ENCODE measurements at places on chromosomes 16 and 17.

DNA sequence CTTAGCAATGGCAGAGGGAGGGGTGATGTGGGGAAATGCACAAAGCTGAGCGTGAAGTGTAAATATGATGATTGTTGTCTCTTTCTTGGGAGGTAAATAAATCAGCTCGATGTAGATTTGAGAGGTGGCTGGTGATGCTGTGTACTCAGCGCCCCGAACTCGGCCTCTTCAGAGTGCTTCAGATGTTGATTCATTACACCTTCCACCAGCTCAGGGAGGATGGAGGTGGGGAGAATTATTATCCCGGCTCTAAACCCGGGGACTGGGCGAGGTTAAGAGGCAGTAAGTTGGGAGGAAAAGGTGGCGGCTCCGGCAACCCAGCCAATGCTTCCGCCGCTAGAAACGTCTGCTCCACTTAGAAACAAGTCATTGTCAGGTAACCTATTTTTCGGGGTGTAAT is 86.5 kb downstream of the RPA1 start:
- no peak for DNase-seq

GRCh38 chr16:23365602-23366240 is 63.6 kb downstream of the SCNN1B start:
- no peak for DNase-seq

- DNase-seq = no peak
Observed at GRCh38 chr16:30748634-30749445, 615 bp downstream of the PHKG2 start.

GRCh38 chr17:58507123-58507634 is 7.3 kb downstream of the MTMR4 start:
- no peak for DNase-seq

DNA sequence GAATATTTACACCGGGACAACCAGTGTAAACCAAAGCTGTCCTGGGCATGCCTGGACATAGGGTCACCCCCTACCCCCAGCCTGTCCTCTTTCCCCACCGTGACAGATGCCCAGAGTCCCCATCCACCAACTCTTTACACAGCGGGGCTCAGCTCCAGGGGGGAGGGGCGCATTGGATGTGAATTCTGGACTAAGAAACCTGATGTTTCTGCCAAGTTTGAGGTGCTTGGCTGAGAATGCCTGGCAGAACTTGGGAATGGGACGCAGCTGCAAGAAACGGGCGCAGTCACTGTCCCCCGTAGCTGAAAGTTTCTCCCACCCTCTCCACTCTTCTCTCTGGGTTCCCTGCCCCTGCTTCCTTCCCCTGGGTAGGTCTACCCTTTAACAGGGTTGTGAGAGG is 68.0 kb upstream of the CDC42EP4 start:
- no peak for DNase-seq

- DNase-seq = no peak
Observed at GRCh38 chr17:78147315-78147998, 1.3 kb downstream of the C17orf99 start.

GRCh38 chr17:36907407-36907806 is 29.9 kb upstream of the LHX1 start:
- DNase-seq = no peak

GRCh38 chr17:39462631-39463375 is 1.5 kb downstream of the CDK12 start:
- DNase-seq = no peak

GRCh38 chr17:18858567-18859245 is 775 bp downstream of the PRPSAP2 start:
- no peak for DNase-seq

GRCh38 chr17:19546289-19547065 is 12.8 kb downstream of the SLC47A1 start:
- no peak for DNase-seq

DNA sequence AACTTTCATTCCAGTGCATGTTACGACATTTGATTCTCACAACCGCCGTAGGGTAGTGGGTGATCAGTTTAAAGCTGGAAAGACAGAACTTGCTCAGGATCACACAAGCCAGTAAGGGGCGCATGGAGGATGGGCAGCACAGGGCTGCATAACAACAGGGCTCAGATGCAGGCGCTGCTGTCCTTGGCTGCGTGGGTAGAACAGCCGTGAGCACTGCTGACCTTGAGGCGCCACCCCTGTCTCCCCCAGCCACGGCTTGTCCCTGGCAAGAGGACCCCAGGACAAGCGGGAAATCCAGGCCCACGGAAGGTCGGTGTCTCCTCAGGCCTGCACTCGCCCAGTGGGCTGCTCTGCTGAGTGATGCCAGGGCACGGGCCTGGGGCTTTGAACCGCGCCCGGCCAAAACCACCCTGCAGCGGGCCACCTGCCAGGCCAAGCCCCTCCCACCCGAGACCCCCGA is 84.7 kb downstream of the LMF1 start:
- DNase-seq = no peak

DNA sequence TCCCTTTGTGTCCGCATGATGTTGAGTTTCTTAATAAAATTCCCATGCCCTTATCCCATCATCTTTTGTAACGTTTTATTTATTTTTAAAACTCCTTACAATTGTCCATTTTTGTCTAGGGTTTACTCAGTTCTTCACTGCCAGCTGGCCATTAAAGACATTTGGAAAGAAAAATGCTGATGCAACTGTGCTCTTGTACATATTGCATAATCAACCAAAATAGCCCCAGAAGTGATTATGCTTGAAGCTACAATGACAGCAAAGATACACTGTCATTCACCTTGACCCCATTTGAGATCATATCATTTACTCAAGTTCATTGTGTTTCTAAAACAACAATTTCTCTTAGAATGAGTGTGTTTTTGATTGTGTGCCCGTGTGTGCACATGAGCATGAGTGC is 1074.6 kb upstream of the RBFOX1 start:
- no peak for DNase-seq

- no peak for DNase-seq
Observed at GRCh38 chr16:11004973-11005610, 60.7 kb downstream of the CLEC16A start.

GRCh38 chr16:27174007-27174406 is 29.3 kb upstream of the KDM8 start:
- DNase-seq = peak; percentile 33

DNA sequence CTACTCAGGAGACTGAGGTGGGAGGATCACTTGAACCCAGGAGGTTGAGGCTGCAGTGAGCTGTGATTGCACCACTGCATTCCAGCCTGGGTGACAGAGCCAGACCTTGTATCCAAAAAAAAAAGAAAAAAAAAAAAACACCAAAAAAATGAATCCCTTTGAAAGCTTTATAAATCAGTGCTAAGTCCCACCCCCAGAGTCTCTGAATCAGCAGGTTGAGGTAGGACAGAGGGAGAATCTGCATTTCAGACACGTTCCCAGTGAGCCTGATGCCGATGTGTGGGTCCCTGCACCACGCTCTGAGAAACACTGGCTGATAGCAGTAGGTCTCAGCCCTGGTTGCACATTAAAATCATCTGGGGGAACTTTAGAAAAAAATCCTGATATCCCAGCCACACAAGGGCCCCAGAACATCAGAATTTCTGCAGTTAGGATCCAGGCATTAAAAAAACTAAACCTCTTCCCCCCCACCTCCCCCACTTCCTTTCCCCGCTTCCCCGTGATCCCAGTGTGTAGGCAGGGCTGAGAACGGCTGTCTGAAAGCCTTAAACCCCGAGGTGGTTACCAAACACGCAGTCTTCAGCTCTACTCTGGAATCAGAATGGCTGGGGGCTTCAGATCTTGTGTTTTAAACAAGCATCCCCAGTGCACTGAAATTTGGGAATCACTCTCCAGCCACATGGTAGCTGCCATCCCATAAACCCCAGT is 27.3 kb upstream of the GPRC5B start:
- DNase-seq = no peak

GRCh38 chr17:76500747-76501017 is 541 bp downstream of the RHBDF2 start:
- no peak for DNase-seq

DNA sequence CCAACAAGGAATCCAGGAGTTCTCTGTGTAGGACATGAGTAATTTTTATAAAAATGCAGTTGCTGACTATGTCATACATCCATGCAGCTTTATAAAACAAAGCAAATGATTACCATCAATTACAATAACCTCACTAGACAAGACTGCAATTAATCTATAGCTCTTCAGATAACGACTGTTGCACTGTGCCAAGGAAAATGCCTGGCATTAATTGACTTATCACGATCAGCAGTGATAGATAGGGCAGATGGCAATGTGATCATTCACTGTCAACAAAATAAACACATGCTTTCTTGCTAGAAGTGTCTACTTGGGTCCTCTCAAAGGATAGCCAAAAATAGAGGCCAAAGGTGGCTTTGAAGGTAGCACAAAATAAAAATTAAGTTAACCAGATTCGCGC is 415.0 kb downstream of the CA10 start:
- DNase-seq = no peak

GRCh38 chr17:47687748-47688147 is 6.2 kb upstream of the TBKBP1 start:
- no peak for DNase-seq

DNA sequence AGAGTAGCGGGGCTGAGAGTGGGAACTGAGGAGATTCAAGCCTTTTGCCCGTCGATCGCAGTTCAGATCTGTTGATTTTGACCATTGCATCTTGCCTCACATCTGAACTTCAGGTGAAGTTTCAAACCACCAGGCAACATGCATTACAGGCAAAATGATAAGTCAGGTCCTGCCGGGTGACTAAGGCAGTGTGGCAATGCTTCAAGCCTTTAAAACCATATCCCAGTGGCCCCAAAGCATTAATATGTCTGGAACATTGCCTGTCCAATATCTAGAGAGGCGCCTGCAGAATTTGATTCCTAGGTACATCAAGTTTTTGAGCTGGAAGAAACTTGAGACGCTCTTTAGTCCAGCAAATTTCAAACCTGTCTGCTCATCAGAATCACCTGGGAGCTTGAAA is 502.8 kb downstream of the MAF start:
- no peak for DNase-seq

DNA sequence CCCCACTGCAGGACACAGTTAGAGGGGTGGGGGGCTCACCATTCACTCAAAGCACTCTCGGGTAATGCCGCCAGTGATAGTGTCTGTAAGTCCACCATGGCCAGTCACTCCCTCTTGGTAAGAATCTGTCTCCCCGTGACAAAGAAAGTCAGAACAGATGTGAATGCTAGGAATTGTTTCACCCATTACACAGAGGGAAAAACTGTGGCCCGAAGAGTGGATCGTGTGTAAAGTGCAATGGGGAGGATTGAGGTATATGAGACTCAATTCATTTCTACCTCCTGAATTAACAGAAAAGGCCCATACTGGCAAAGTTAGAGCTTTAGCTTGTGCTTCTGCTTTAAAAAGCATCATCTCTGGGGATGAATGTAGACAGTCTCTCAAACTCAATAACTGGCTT is 17.5 kb upstream of the SLC6A2 start:
- DNase-seq = no peak

GRCh38 chr16:1991948-1992703 is 2.4 kb downstream of the SYNGR3 start:
- peak; percentile 97 for DNase-seq

GRCh38 chr16:49330562-49331201 is 42.9 kb upstream of the C16orf78 start:
- DNase-seq = no peak

DNA sequence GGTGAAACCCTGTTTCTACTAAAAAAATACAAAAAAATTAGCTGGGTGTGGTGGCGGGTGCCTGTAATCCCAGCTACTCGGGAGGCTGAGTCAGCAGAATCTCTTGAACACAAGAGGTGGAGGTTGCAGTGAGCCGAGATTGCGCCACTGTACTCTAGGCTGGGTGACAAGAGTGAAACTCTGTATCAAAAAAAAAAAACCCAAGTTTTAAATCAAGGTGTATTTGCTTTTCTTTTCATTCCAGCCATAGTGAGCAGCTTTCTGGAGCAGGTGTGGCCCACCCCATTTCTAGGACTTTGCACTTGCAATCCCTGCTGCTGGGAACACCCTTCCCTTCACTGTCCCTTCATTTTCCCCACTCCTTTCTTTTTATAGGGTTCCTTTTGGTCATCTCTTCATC is 28.8 kb downstream of the TMEM238L start:
- DNase-seq = no peak

- DNase-seq = no peak
Observed at GRCh38 chr16:64469906-64470702, 651.8 kb downstream of the CDH11 start.

DNA sequence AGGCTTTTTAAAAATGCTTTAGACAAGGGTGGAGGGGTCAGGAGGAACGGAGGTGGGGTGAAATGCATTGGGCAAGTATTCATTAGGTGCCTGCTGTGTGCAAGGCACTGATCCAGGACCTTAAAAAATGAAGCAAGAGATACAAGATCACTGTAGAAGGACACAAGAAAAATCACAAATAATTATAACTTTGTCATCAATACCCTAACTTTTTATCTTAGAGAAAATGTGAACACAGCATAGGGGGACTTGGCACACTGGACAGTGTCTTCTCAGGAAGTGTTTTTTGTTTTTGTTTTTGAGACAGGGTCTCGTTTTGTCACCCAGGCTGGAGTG is 7.0 kb downstream of the EPOP start:
- no peak for DNase-seq

DNA sequence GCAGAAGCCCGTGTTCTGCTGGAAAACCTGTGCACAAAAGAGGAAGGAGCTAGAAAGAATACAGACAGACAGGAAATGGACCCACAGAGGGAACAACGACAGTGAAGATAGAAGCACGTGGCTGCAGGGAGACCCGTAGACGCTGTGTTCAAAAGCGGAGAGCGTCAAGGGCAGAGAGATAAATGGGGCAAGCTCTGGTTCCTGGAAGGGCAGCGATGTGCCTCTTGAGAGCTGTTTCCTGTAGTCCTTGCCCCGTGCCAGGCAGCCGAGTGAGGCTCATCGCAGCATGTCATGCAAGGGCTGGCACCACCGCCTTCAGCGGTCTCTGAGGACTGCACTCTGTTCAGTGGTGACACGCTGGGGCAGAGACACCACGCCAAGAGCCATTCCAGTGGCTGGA is 43.6 kb upstream of the CACNG5 start:
- DNase-seq = no peak

DNA sequence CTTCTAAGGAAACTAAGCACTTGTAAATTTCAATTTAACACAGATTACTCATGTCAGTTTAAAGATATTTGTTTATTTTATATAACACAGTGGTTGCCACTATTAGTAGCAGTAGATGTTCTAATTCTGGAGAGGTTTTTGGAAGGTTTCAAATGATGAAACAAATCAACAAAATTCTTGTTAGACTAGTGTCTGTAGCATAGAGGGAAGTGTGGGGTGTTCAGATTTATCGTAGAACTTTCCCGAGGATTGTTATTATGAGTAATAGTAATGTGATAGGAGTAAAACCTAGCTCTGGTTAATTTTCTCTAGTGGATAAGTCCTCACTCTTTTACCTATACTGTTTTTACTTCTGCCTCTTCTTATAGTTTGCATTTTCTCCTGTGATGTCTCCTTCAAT is 6.3 kb downstream of the GAN start:
- DNase-seq = no peak

DNA sequence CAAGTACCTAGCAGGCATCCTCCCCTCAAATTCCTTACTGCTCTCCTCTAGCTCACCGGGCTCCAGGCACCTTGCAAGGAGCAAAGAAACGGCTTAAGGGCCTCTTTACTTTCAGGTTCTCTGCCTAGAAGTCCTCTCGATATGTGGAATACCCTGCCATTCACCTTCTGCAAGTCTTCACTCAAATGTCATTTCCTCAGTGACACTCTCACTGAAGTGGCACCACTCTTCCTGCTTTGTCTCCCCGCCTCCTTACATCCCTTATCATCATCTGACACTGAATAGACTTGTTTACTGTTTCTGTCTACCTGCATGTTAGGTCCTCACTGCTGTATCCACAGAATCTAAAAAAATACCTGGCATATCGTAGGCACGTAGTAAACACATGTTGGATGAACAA is 947 bp downstream of the SLC7A6OS start:
- DNase-seq = no peak

- DNase-seq = no peak
Observed at GRCh38 chr17:35097776-35098175, 21.9 kb downstream of the RAD51D start.

Data from activated T-helper 1 cell treated with anti-CD3 and anti-CD28 coated beads, Interleukin-2, amount 50 U/mL, for 16 hours (primary cell).